Amniotic stem cell (primary cell): ENCODE measurements at places on chromosomes 13 and 19.

DNA sequence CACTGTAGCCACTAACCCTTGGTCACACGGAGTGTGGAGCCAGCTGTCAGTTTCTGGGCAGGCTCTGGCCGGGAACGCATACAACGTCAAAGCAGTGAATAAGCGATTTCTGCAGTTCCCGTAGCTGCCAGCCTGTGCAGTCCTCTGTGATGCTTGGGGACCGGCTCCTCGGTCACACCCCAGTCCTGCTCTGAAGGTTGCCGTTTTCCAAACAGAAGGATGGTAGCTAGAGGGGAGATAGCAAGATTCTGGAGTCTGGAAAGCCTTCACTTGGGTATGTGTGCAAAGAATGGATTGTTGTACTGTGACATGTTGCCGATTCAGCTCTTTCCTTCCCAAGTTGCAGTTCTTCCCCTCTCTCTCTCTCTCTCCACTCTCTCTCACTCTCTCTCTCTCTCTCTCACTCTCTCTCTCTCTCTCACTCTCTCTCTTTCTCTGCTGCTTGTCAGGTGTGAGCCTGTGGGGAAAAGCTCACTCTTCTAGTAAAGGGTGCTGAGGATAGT is 38.7 kb upstream of the C1QTNF9 start:
- DNase-seq, result peak; percentile 3

GRCh38 chr13:32851083-32852069 is 164.8 kb upstream of the KL start:
- no peak for DNase-seq

- no peak for DNase-seq
Measured at GRCh38 chr13:100815476-100816046, 141.0 kb upstream of the TMTC4 start.

- no peak for DNase-seq
Measured at GRCh38 chr13:39457274-39457673, 145.7 kb downstream of the LHFPL6 start.

- DNase-seq, result no peak
Measured at GRCh38 chr13:47437406-47437805, 540.6 kb upstream of the HTR2A start.

DNA sequence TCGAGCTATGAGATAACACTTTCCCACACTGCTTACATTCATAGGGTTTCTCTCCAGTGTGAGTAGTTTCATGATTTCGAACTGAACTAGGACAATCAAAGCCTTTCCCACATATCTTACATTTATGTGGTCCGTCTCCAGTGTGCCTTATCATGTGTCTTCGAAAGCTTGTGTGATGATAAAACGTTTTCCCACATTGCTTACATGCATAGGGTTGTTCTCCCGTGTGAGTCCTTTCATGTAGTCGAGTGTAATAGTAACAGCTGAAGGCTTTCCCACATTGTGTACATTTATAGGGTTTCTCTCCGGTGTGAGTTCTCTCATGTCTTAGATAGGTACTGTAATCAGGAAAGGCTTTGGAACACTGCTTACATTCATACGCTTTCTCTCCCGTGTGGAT is 16.3 kb downstream of the ZNF823 start:
- no peak for DNase-seq

- DNase-seq, result no peak
Measured at GRCh38 chr19:19061506-19061905, 2.3 kb upstream of the SLC25A42 start.
